Cortex of kidney (tissue), 1 donor: ENCODE measurements at places on chromosomes 7 and 10.

DNA sequence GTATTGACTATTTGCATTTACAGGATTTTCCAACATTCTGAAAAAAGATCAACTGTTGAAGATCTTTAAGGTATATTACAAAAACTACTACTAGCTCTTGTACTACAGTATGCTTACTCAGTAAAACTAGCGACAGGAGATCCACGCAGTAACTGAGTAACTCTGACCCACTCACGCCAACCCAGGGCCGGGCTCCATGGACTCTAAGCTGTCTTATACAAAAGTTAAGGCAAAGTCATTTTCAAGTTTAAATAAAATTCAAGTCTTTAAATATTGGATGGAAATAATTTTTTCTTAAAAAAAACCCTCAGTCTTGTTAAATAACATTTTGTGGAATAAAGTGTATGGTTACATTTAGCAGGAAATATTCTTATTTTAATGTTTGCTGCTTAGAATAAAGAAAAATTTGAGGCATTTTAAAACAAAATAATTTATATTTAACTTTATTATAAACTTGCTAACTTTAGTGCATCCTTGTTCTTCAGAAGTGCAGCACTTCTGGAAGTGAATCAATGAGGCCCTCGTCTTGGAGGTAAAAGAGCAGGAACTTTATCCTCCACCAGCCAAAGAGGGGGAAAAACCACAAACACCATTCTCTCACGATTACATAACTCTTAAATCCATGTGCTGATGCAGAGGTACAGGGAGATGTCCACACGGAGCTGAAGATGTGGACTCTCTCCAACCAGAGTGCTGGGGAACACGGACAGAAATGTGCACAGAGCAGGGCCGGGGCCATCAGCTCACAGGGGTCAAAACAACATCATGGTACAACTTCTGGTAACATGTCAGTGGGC, 119.9 kb downstream of the LARP4B start:
- DNase-seq = no peak

- no peak for DNase-seq
Observed at GRCh38 chr7:137325927-137326326, 17.6 kb downstream of the PTN start.

GRCh38 chr10:114686013-114686412, 27.9 kb upstream of the ABLIM1 start:
- no peak for DNase-seq

DNA sequence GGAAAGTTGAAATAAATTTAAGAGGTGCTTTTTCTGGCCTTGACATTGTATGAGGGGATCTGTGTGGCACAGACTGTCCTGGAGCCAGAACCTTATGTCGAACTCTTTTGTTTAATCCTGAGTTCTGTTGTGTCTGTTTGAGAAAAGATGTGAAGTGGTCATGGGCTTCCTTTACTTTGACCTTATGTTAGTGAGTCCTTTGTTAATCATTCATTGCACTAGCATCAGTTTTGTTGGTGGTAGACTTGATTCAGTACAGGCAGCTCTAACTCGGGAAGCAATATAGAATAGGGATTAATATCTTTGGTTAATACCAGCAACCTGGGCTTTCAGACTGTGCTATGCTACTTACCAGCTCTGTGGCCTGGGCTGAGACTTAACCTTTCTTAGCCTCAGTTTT, 123.9 kb upstream of the FZD1 start:
- DNase-seq = no peak

DNA sequence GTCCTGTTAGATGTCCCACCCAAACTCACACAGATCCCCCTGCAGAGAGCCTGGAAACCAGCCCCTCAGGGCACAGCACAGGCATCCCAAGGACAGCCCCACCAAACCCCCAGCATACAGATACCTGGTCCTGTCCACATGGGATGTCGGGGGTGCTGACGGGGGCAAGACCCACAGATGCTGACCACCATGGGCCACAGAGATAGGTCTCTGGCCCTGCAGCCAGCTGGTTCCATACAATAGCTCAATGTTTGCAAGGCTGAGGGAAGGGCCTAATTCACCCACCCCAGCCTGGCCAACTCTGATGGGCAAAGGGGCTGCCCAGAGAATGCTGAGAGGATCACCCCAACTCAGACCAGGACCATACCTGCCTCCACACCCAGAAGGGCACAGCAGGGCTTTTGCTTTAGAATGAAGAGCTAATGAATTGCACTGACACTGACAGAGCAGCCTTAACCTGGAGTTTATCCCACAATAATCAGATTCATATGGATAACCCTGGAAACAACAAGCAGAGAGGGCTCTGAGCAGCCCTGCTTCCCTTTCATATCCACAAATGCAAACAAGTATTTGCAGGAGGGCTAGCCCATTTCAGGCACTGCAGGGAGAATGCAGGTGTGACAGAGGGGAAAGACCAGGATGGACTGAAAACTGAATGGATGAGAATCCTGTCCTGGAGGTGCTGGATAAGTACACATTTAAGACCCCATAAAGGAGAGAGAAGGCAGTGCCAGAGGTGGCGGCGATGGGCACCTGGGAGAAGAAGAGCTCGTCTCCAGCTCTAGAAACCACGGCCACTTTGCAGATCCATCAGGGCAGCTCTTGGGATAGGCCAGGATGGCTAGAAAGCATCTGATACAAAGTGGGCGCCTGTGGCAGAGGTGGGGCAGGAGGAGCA, 126.7 kb downstream of the TNS3 start:
- no peak for DNase-seq

GRCh38 chr7:78673272-78673671, 780.2 kb downstream of the MAGI2 start:
- DNase-seq = no peak

- DNase-seq = no peak
Observed at GRCh38 chr10:21363092-21363730, 162.3 kb downstream of the SKIDA1 start.

DNA sequence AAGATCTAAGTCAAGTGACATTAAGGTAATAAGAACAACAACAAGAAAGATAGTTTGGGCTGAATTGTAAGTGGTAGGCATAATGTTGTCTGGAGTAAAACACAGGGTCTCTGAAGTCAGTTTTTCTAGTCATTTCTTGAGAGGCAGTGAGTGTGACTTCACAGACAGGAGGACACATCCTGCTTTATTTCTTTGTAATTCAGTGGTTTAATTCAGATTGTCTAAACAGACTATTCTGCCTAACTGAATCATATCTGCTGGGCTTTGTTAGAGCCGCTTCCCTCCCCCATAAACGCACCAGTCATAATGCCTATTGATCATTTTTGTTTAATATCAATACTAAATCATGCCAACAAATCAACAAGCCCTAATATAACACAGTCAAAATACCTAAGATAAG, 46.8 kb downstream of the AGK start:
- DNase-seq = no peak

- DNase-seq = no peak
Observed at GRCh38 chr7:17411922-17412321, 113.5 kb downstream of the AHR start.

DNA sequence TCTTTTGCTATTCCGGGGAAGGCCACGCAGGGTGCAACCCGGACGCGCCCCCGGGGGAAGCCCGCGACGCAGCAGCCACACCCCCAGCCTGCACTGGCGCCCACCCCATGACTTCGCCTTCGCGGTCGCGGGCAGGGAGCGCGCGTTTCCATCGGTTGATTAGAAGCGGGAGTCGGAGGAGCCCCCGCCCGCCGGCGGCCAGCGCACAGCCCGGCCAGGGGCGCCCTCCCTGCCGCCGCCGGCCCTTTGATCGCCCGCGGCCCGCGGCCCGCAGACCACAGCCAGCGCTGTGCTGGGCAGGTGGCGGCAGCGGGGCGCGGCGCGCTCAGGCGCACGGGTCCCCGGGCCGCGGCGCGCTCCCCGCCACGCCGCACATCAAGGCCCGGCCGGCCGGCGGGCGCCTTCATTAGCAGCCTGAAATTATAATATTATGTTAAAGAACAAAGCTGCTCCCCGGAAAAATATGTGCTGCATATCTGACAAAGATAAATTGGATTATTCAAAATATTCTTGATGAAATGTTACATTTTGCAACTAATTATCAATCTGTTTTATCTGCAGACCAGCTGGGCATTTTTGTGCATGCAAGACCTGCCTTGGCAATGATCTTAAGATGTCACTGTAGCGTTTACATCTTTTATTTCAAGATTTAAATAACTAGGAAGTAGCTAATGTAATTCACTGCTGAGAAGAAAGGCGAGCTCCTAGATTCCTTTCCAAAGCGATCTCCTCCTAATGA, 160.7 kb upstream of the MKI67 start:
- no peak for DNase-seq

- no peak for DNase-seq
Observed at GRCh38 chr10:76487582-76487981, 1056.2 kb downstream of the LRMDA start.

DNA sequence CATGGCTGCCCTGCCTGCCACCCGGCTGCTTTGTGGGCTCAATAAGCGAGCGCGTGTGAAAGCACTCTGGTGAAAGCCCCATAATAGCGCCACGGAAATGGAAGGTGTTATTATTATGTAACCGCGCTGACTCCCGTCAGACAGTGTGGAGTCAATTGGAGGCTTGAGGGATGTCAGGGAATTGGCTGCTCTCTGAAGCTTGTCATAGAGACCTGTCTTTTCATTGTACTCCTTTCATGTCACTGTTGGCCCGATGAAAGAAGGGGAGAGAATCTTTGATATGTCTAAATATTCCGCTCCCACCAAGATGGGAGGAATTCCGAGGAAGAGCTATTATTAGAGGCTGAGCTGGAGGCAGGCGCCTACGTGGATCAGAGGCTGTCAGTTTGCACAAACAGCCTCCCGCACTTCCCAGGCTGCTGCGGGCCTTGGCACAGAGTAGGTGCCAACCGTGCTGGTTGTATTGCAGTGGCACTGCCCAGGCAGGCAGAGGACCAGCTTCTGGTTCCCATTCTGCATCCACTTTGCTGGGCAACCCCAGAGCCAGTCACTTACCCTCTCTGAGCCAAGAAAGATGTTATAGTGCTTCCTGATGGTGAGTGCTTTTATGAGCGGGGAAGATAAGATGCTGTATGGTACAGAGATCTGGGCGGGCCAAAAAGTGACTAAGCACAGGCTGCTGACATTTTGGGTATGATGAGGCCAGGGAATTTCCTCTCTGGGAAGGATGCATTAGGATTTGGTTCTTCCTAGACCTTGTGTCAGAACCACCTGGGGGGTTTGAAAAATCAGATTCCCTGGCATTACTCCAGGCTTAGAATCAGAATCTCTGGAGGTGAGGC, 151.4 kb downstream of the RPS24 start:
- DNase-seq = no peak

- DNase-seq = no peak
Observed at GRCh38 chr10:62632071-62632809, 172.3 kb upstream of the ADO start.

DNA sequence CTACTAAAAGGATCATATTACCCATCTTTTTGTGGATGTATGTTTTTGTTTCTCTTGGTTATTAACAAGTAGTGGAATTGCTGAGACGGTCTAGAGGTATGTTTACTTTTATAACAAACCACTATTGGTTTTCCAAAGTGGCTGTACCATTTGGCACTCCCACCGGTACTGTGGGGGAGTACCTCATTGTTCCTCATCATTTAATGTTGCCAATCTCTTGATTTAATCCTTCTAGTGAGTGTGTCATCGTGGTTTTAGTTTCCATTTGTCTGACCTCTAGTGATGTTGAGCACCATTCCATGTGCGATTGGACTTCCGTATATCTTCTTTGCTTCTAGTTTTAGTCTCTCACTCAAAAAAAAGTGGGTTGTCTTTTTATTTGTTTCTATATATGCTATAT, 50.4 kb downstream of the RBM33 start:
- no peak for DNase-seq

- no peak for DNase-seq
Observed at GRCh38 chr7:33210958-33211357, 81.6 kb downstream of the BBS9 start.

GRCh38 chr7:36154255-36155212, 1.5 kb downstream of the EEPD1 start:
- DNase-seq = no peak

- DNase-seq = no peak
Observed at GRCh38 chr7:12954380-12955033, 267.1 kb downstream of the ARL4A start.

GRCh38 chr10:81564143-81564542, 310.9 kb upstream of the NRG3 start:
- no peak for DNase-seq

DNA sequence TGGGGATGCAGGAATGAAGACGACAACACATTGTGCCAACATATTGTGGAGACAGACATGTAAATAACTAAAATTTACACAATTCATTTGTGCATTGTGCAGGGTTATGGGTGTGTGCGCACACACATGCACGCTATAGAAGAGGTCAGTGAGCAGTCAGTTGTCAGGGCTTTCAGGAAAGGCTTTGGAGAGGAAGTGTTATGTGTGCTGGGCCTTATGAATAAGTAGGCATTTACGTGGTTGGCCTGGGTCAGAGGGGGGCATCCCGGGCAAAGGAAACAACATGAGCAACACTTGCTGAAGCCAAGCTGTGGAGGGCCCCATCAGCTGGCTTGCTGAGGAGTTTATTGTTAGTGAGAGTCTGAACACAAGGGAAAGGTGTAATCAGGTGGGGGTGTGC, 4.1 kb downstream of the PRXL2A start:
- no peak for DNase-seq

DNA sequence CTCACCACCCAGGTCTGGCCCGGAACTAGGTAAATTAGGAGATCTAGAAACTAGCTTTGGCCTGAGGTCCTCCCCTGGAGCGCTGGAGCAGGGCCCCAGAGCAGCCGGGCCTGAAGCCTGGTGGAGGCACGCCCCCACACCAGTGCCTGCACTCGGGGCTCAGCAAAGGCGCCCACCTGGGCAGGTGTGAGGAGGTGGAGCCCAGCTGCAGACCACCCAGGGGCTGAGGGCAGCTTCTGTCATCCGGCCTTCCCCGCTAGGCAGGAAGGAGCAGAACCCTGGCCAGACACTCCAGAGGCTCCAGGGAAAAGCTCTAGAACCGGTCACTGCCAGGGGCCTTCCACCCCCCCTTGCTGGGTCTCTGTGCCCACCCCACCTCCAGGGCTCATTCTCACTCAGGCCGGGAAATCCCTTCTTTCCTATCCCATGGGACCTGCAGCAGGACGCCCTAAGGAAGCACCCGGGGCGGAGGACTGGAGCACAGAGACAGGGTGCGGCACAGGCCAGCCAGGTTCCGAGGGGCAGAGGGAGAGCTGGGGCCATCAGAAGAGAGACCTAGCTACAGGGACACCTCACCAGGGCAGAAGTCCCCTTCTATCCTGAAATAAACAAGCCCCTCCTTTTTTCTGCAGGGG, 161.2 kb downstream of the NRF1 start:
- DNase-seq = no peak

- DNase-seq = no peak
Observed at GRCh38 chr7:10977113-10977512, 3.4 kb downstream of the PHF14 start.

GRCh38 chr7:111268941-111269340, 178.0 kb downstream of the LRRN3 start:
- DNase-seq = no peak

GRCh38 chr10:93799155-93799708, 41.5 kb downstream of the LGI1 start:
- DNase-seq = no peak

DNA sequence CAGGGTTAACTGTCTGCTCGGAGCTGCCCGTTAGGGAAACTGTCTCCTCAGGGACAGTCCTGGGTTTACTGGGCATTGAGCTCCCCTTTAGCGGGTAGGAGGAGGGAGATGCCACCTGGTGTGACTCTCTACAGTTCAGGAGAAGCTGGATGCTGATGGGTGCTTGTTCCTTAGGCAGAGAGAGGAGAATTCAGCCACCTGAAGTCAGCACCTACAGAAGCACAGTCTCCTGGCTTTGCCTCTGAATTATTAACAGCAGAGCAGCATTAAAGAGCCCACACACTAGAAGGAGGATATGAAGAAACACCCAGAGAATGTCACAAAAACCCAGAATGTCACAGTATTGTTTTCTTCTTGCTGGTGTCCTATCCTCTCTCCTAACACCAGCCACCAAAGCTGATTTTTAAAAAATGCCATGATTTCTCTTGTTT, 696 bp downstream of the GIMAP4 start:
- no peak for DNase-seq
